ENCODE measurements at places on chromosomes 6 and 20.

- no peak for DNase-seq
Observed at GRCh38 chr6:134077301-134077700, 24.9 kb upstream of the SLC2A12 start.

- no peak for DNase-seq
Observed at GRCh38 chr6:163753430-163753829, 338.9 kb downstream of the QKI start.

GRCh38 chr20:57630061-57630460 is 9.8 kb upstream of the ZBP1 start:
- DNase-seq, result no peak

DNA sequence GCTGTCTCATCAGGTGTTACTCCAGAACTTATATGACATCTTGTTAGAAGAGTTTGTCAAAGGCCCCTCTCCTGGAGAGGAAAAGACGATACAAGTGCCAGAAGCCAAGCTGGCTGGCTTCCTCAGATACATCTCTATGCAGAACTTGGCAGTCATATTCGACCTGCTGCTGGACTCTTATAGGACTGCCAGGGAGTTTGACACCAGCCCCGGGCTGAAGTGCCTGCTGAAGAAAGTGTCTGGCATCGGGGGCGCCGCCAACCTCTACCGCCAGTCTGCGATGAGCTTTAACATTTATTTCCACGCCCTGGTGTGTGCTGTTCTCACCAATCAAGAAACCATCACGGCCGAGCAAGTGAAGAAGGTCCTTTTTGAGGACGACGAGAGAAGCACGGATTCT is 43.7 kb upstream of the SMIM28 start:
- DNase-seq, result no peak

DNA sequence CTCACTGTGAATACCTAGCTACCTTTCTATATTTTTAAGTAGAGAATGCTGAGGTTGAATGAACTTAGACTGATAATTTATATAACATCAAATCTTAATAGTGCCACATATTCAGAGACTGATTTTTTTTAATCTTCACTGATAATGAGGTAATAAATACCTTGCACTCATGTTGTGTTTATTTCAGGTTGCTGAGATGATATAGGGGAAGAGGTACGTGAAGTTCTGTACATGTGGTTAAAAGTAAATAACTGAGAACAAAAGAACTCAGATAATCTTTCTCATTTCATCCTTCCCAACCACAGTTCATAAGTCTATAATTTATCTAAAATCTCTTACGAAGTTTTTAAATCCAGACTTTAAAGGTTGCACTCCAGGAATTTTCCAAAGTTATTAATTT is 6.4 kb downstream of the NHSL1 start:
- DNase-seq, result no peak

GRCh38 chr6:126890055-126890454 is 228.4 kb upstream of the RSPO3 start:
- no peak for DNase-seq

DNA sequence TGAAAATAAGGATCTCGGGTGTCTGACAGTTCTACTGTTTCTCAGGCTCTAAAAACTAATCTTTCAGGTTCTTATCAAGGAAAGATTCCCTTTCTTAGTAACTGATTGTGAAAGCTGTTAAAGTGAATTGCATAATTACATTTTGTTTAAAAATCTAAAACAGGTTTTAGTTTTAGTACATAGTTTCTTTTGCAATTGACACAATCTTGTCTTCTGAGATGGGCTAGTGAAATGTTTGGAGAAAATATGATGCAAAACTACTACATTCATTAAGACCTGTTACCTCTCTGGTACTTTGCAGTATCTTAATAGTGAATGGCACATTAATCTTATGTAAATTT is 298.4 kb downstream of the UTRN start:
- no peak for DNase-seq

- DNase-seq, result peak; percentile 69
Observed at GRCh38 chr20:13336308-13337089, 115.4 kb downstream of the ISM1 start.

GRCh38 chr20:53826090-53826489 is 232.5 kb upstream of the ZNF217 start:
- DNase-seq, result no peak

DNA sequence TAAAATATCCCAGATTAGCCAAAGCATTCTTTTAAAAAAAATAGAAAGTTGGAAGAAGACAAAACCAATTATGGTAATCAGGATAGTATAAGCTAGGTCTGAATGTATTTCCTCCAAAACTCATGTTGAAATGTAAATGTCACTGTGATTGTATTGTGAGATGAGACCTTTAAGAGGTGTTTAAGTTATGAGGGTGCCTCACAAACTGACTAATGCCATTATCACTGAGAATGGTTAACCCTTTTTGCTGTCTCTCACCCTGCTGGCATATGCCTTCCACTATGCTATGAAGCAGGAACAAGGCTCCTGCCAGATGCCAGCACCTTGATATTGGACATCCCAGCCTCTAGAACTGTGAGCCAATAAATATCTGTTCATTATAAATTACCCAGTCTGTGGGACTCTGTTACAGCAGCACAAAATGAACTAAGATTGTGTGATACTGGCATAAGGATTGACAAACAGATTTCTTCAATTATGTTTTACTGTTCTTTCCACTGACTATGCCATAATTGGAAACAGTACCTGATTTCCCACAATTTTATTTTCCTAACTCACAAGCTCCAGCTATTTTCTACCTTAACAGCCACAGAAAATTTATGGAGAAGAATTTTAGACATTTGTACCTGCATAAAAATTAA is 63.8 kb downstream of the IBTK start:
- DNase-seq, result no peak

GRCh38 chr20:23625236-23625964 is 12.4 kb downstream of the CST3 start:
- DNase-seq, result no peak

- DNase-seq, result peak; percentile 63
Observed at GRCh38 chr6:44696686-44697085, 309.2 kb downstream of the CDC5L start.

DNA sequence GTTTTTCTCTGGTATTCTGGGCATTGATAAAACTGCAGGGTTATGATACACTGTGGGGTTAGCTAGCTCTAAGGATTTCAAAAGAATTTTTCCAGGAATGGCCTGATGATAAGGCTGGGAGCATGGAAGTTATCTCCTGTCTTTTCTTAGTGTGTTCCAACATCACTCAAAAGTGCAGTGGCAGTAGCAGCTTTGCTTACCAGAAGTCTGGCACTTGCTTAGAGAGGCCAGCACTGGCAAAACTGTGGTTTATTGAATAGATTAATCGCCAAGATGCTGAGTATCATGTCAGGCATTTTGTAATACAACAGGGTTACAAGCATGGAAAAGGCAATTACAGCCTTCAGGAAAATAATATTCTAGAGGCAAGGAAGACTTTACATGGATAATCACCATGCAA is 719.5 kb upstream of the GJE1 start:
- DNase-seq, result no peak

DNA sequence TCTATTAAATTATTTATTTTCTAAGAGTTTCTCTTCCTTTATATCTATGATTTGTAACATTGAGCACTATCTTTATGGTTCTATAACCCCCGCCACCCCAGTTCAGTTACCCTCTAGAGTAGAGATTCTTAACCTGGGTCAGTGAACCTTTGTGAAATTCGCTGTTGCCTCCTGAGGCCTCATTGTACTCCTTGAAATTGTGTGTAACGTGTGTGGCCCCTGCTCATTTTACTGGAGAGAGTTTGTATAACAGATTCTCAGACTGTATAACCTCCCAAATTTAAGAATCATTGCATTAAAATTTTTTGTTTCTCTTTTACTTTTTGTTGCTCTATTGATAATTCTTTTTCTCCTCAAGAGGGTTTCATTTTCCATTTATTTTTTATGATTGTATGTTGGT is 65.3 kb downstream of the ADGRG6 start:
- DNase-seq, result no peak

DNA sequence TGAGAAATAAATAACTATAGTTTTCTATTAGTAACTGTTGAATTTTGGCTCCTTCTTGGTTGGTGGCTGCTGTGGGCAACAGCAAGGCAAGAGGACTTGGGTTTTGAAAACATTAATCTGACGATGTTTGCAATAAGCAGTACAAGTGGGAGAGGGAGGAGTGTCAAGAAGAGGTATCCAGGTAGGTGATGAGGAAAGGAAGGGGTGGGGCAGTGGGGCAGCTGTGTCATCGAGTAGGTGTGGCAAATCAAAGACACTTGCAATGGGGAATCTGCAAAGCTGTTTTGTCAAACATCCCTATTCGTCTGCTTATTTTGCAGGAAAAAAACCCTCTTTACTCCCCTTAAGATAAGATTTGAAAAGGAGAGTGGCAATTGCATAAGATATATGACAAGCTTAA is 171.9 kb upstream of the MAP3K7 start:
- no peak for DNase-seq

GRCh38 chr6:15332446-15332845 is 86.6 kb downstream of the JARID2 start:
- DNase-seq, result no peak

GRCh38 chr6:33926451-33926850 is 122.6 kb upstream of the MLN start:
- no peak for DNase-seq

- no peak for DNase-seq
Observed at GRCh38 chr20:54139188-54139587, 34.6 kb downstream of the CYP24A1 start.

- DNase-seq, result peak; percentile 63
Observed at GRCh38 chr20:8449123-8449522, 317.1 kb downstream of the PLCB1 start.

- peak; percentile 9 for DNase-seq
Observed at GRCh38 chr6:82906951-82907350, 158.7 kb downstream of the UBE3D start.

- DNase-seq, result no peak
Observed at GRCh38 chr6:100731411-100731810, 149.7 kb downstream of the ASCC3 start.

- no peak for DNase-seq
Observed at GRCh38 chr6:15682965-15683822, 20.4 kb upstream of the DTNBP1 start.

- no peak for DNase-seq
Observed at GRCh38 chr6:138885156-138885819, 89.4 kb downstream of the ECT2L start.

GRCh38 chr20:3042625-3043024 is 797 bp upstream of the GNRH2 start:
- no peak for DNase-seq

GRCh38 chr6:136696783-136697364 is 95.4 kb downstream of the MAP3K5 start:
- no peak for DNase-seq

DNA sequence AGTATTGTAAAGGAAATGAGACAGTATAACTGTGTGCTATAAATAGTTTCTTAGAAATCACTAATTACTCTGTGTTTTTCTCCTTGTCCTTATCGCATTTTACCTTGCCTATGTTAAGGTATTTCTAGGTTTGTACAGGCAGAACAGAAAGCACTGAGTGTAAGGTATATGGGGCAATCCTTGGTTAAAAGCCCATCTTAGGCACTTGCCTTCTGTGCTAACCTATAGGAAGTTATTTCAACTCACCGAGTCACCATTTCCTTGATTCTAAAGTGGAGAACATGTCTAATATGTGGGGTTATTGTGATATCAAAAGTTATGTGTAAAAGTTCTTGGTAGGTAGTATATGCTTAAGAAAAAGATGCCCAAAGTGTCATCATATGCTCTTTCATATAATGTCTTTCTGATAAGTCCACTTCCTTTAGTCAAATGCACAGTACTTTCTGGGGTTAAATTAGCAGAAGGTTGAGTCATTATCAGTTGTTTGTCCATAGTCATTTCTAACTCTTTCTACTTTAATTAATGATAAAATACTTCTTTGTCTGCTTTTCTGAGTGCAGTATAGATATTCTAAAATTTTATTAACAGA is 276.4 kb downstream of the UTRN start:
- no peak for DNase-seq

DNA sequence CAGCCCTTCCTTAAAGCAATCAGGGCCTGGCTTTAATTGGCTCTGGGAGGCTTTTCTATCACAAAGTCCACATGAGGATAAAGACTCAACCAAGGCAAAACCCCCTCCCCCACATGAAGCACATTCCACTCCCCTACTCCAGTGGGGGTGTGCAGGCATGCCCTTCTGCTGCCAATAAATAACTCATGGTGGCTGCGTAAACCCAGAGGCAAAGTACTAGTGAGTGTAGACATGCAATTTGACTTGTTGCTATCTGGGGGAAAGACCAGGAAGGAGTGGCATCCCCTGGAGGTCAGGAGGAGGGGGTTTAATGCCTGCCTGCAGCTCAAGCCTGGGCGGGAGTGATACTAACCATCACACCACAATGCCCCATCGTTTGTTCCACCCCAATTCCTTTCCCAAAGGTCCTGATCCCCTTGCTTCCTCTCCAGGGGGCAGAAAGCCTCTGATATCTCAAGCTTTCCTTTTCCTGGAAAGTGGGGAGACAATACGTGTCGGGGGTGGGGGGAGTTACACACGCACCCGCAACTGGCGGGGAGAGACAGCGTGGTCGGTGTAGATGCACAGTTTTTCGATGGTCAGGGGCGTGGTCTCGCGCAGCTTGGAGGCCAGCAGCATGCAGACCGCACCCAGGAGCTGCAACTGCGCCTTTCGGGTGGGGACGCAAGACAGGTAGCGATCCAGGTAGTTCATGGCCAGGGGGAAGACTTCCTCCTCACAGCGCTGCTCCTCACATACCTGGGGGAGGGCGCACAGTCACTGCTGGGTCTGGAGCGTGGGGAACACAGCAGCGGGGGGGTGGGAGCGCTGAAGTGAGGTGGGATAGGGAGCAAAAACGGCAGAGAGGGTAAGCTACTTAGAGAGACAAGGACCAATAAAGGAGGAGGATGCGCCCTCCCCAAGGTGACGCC is 1.5 kb downstream of the CCND3 start:
- DNase-seq, result no peak
